ENCODE measurements at places on chromosomes 7 and 10.

DNA sequence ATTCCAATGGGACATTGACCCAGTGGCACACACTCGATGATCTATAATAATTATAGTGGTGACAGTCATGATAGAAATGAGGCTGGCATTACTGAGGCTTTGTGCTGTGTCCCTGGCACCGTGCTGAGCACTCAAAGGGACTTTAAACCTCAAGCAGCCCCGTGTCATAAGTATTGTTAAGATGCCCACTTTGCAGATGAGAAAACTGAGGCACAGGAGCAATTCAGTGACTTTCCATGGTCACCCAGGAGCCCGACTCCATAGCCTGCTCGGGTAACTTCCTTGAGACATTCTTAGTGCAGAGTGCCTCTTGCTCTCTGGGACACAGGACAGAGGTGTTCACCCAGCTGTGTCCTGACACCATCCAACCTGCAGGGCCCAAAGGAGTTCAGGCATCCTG lies 152.6 kb downstream of the C10orf105 start:
- DNase-seq = no peak

DNA sequence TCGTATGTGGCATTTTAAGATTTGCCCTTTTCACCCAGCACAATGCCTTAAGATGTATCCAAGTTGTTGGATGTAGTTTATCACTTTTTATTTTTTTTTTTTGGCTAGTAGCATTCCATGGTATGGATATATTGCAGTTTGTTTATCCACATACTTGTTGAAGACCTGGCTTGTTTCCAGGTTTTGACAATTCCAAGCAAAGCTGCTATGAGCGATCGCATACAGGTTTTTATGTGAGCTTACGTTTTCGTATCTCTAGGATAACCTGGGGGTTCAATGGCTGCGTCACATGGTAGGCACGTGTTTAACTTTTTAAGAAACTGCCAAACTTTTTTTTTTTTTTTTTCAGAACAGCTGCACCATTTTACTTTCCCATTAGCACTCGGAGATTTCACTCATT lies 32.2 kb downstream of the BAIAP2L1 start:
- DNase-seq = no peak

GRCh38 chr7:7554021-7554432 lies 12.7 kb upstream of the MIOS start:
- peak; percentile 76 for DNase-seq

DNA sequence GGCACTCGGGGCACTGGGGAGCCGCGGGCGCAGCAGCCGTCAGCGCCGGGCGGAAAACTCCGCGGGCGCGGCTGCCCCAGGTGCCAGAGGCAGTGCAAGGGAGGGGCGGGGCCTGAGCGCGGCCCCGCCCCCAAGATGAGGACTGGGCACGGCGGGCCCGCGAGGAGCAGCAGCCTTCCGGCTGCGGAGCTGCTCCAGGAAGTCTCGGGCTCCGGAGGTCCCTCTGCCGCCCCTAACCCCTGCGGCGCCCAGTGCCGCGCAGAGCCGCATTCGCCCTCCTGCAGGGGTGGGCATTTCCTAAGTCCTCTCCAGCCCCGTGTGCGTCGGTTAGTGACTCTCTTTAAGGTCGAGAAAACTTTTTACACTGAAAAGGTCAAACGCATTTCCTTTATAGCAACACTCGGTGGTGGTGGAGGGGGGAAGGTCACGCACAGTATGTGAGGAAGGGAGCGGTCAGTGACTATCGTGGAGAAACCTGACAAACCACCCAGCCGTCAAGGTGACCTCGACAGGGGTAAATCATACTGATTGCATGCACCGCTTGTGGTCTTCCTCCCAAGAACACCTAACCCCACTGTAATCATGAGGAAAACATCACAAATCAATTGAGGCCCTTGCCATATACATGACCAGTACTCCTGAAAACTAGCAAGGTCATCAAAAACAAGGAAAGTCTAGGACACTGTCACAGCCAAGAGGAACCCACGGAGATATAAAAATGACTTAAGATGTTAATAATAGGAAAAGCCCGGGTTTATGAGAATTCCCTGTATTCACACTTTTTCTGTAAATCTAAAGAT lies at the start of gene ANXA11:
Gene ANXA11, minus strand, starts transcription at position 61 of the 800 bp plus-strand sequence. CDS start 32,676 bp downstream, outside the sequence.
- DNase-seq = peak; percentile 92

GRCh38 chr10:48802611-48803071 lies 118.0 kb downstream of the WDFY4 start:
- DNase-seq = no peak

- DNase-seq = peak; percentile 81
These were observed 1.4 kb upstream of the SVIL start for GRCh38 chr10:29636178-29636577.

- no peak for DNase-seq
These were observed 248.1 kb upstream of the HABP2 start for GRCh38 chr10:113304726-113305125.

DNA sequence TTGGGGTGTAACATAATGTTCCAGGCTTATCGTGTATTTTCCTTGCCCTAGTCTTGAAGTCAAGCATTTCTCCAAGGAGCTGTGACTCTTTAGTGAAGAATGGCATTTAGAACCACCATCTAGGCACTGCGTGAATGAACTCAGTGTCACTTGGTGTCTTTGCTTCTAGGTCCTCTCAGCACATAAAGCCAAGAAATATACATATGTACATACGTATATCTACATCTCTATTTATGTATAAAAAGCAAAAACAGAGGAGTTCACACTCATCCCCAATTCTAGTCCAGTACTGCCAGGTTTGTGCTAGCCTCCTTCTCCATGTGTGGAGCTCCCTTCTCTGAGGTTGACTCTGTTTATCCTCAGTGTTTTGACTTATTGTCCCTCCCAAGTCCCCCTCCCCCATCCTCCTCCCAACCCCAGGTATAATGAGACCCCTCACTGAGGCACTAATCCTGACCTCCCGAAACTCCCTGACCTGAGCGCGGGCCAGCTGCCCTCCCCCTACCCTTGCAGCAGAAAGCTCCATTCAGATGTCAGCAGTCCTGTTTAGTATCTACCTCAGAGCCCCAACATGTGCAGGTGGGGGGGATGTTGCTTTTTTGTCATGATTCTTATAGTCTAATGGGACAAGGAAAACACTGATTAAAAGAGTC lies 61.5 kb downstream of the GDI2 start:
- DNase-seq = no peak

DNA sequence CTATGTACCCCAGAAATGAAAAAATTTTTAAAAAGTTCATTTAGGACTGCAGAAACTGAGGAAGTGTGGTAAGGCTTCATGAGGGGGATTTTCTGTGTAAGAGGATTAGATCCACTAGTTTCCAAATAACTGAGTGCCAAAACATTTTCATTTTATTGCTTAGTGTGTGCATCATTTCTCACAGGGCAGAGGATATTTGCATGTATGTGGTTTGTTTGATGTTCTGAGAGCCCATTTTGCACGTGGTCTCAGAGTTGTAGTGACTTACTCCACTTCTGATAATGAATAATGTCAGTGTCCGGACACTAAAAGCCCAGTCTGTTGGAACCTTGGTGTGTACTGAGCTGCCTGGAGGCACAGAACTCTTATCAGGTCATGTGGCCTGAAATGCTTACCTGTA lies 299.9 kb downstream of the AUTS2 start:
- DNase-seq = no peak

GRCh38 chr10:24552346-24553016 lies 171.2 kb downstream of the ARHGAP21 start:
- peak; percentile 61 for DNase-seq

GRCh38 chr7:95867309-95867708 lies 95.0 kb downstream of the DYNC1I1 start:
- no peak for DNase-seq

DNA sequence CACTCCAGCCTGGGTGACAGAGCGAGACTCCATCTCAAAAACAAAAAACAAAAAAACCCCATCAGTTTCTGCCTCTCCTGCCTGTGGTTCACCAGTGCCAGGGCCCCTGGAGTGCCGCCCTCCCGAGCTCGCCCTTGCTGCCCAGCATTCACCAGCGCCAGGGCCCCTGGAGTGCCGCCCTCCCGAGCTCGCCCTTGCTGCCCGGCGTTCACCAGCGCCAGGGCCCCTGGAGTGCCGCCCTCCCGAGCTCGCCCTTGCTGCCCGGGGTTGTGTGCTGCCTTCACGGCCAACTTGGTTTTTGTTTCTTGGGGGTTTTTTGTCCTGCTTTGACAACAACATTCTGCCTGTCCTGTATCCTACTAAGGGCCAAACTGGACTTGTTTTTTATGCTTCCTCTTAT lies 13.2 kb upstream of the GET4 start:
- DNase-seq = no peak

- no peak for DNase-seq
These were observed 121.6 kb downstream of the THSD7A start for GRCh38 chr7:11710377-11710776.

DNA sequence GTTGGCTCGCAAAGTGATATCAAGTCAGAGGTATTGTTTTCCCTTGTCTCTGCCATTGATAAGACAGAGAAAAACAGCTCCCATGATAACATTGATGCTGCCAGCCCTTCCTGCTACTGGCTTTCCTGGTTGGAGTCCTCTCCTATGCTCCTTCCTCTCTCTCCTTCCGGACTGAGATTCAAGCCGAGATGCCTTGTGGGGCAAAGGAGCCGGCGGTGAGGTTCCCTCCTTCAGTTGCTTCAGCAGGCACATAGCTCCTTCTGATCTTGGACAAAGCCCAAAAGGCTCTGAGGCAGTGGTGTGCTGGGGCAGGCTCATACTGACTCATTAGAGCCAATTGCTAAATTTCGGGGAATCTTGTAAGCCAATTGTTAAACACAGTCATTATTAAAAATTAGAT lies 8.8 kb upstream of the ZCCHC24 start:
- no peak for DNase-seq

GRCh38 chr7:102432442-102433218 lies 745 bp upstream of the ORAI2 start:
- DNase-seq = no peak

DNA sequence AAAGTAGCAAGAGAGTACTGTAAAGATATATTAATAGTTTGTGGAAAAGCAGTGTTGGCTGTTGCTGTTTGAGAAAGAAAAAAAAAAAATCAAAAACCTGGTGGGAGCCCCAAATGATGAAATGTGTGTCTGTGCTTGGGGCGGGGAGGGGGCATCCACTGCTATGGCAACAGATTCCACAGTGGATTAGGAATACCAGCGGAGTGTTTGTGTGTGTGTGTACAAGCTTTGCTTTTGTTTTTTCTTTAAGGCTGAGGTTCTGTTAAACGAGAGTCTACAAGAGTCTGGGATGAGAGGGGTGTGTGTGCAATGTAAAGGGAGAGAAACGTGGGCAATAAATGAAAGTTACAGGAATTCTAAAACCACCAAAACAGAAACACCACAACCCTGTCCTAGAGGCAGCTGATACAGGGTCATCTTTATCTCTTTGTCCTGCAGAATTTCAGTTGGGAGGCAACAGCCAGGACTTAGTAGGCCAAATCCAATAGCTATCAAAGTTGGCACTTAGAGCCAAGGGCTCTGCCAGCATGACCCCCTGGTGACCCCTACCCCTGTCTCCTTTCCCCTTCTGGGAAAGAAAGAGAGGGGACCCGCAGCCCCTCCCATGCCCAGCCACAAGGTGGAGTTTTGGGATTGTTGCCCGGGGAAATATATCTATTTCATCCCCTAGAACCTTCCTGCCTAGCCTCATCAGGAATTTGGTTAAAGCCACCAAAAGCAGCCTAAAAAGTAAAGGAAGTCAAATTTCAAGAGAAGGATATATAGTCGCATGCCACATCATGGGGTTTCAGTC lies 85.4 kb downstream of the OSBPL3 start:
- DNase-seq = no peak

GRCh38 chr10:111370101-111370500 lies 293.3 kb downstream of the ADRA2A start:
- no peak for DNase-seq

DNA sequence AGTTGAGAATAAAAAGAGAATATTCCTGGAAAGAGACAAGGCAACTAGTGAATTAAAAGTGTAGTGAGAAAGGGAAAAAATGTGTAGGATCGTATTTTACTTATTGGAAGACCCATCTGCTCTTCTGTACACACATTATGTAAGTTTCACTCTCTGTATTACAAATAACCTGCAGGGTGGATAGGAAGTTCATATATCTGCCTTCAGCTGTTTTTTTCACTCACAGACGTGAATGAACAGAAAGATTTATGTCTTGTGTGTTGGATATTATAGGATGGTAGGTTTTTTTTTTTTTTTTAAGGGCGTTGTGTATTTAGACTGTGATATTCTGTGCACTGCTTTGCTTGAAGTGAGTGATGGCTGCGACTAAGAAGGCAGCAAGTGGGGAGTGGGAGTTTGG lies 266.5 kb downstream of the AUTS2 start:
- DNase-seq = peak; percentile 11

- no peak for DNase-seq
These were observed 28.3 kb downstream of the HIPK2 start for GRCh38 chr7:139749545-139749944.

All from A673 (cell line).